ENCODE measurements at places on chromosomes 13 and 19.
A peak's percentile ranks its signal among the peaks of the same experiment; 100 is the strongest.

DNA sequence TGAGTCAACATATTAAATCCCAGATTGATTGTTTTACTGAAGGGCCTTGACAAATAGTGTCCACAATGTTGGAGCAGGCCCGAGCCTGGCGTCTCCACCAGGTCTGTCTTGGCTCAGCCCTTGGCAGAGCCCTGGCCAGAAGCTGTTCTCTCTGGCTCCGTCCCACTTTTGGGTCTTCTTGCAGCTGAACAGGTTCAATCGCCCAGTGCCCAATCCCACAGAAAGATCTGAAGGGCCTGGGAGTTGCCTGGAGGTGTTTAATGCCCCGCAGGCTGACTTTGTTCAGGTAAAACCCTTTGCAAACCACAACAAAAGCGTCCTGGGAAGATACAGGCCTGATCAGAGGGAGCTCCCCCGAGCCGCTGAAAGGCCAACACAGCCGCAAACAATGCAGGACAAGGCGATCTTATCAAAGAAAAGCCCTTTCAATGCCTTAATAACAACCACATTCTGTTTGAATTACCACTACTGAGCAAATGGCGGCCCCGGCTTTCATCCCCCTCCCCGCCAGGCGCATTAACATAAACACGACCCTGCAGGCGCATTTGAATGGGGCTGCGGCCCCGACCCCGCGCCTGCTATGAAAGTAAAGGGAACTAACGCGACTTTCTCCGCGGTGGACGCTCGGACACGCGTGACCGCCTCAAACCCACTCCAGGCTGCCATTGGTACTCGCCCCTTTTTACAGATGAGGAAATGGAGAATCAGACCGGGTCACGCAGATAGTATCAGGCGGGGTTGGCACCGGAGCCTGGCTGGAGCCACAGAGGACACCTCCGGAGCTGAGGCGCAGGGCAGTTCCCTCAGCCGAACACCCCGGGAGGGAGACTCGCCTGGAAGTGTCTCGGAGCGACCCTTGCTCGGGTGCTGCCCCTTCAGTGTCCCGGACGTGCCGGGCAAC lies 3.1 kb downstream of the CDX2 start:
- no peak for DNase-seq

DNA sequence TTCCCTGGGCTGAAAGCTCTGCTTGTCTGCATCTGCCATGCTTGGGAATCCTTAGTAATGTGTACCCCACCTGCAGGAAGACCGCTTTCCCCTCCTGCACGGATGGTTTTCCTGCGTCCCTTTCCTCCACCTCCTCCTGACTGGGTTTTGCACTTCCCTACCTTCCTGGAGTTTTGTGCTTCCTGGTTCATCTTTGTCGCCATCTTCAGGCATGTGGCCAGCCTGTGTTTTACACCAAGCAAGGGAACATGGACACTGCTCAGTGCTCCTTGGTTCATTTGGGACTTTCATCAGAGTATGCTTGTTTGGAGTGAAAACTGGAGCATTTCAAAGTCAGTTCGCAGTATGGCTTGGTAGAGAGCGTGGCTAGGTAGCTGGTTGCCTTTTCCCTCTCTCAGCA lies 30.7 kb downstream of the ERICH6B start:
- no peak for DNase-seq

GRCh38 chr19:10603084-10603872 lies 16.2 kb upstream of the AP1M2 start:
- peak; percentile 47 for DNase-seq

DNA sequence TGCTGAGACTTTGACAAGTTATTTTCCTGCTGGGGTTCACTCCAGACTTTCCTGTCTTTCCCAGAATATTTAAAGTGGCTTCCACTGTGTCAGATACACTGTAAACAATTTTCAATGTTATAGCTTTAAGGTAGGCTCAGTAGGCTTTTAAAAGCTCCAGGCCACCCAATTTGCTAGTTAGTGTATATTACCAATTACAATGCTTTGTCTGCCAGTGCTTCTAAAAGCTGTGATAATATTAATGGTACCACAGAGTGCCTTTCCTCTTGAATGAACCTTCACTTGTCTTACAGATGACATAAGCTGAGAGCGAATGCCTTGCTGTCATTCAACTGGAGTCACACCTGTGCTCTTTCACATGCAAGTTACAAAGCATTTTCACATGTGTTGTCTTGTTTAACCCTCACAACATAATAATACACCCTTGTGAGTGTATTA lies 239.7 kb upstream of the HTR2A start:
- no peak for DNase-seq

GRCh38 chr13:41398494-41399170 lies 58.7 kb upstream of the RGCC start:
- DNase-seq = no peak

- no peak for DNase-seq
Measured at GRCh38 chr13:111114362-111115060, 599 bp upstream of the ARHGEF7 start.

DNA sequence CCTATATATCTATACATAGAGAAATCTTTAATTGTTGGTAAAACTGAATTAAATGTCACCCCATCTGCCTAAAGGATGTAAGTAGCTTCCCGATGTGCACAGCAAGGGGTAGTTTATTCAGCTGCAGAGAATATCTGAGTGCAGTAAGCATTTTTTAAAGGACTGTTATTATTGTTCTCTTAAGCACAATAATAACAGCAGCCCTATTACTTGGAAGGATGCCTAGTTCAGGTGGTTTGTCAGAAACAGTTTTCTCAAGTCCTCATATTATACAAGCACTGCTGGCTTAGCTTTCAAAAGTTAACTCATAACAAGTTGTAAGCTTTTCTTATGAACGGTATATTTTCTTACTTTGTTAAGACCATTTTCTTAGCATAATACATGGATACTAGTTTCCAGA lies 142.6 kb downstream of the CRYL1 start:
- no peak for DNase-seq

DNA sequence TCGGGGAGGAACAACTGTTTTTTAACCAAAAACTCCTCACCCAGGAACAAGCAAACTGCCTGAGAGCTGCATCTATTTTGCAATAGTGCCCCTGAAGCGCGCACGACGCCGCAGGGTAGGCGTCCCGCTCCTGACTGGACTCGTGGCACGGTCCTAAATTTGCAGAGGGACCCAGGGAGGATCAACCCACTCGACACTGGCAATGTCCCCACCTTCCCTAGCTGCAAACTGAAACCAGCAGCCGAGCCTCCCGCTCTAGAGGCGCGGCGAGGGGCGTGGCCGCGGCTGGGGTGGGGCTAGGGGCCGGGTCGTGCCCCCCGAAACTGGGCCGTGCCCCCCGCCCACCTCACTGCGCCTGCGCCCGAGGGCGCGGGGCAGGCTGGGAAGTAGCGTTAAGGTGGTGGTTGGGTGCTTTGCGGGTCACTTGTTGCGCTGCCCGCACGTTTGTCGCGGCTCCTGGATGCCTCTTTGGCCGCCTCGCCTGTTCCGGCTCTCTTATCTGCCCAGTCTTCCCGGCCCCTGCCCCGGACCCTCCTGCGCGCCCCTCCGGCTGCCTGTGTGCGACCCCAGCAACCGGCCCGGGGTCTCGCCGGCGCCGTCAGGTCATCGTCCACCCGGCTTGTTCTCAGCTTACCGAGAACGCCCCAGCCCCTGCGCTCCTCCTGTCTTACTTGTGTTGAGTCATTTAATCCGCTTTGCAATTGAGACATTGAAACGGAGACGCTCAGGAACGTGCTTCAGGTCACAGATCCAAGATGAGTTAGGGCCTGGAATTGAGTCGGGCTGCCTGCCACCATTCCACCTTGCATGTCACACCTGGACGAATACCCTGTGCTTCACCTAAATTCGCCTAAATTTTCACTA lies 37.9 kb upstream of the LSM14A start:
- DNase-seq = peak; percentile 91

- DNase-seq = no peak
Measured at GRCh38 chr19:47057328-47057727, 8.9 kb upstream of the TMEM160 start.

DNA sequence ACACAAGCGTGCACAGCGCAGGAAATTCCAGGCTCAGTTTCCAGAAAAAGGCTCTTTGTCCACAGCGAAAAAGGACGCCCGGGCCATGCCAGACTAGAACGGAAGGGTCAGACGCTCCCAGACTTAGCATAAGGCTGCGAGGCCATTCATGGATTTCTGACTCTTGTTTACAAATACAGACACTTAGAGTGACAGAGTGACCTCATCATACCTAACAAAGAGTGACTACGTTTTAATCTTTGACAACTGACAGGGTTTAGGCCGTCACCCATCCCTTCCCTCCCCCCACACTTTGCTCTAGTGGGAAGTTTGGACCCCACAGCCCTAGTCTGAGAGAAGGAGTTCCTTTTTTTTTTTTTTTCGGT lies 418 bp upstream of the ZNF709 start:
- no peak for DNase-seq

GRCh38 chr13:52744842-52745375 lies 5.3 kb upstream of the CNMD start:
- no peak for DNase-seq

DNA sequence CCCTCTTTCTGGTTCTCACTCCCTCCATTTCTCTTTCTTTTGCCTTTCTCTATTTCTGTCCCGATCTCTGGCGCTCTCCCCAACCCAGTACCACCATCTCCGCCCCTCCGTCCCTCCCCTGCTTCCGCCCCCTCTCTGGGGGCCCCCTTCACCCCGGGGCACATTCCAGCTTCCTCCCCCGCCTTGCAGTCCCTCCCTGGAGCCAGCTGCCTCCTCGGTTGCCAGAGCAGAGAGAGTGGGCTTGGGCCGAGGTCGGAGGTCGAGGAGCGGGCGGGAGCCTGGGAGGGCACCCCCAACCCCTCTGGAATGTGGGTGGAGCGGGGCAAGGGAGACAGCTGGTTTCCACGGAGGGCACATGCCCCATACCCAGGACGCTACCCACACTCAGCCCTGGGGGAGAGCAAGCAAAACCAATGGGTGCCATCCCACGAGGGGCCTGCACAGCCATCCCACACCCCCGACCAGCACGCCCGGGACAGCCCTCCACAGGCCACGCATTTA lies 6.5 kb upstream of the CIRBP start:
- DNase-seq = no peak

- no peak for DNase-seq
Measured at GRCh38 chr13:97727991-97728390, 225.5 kb upstream of the IPO5 start.

DNA sequence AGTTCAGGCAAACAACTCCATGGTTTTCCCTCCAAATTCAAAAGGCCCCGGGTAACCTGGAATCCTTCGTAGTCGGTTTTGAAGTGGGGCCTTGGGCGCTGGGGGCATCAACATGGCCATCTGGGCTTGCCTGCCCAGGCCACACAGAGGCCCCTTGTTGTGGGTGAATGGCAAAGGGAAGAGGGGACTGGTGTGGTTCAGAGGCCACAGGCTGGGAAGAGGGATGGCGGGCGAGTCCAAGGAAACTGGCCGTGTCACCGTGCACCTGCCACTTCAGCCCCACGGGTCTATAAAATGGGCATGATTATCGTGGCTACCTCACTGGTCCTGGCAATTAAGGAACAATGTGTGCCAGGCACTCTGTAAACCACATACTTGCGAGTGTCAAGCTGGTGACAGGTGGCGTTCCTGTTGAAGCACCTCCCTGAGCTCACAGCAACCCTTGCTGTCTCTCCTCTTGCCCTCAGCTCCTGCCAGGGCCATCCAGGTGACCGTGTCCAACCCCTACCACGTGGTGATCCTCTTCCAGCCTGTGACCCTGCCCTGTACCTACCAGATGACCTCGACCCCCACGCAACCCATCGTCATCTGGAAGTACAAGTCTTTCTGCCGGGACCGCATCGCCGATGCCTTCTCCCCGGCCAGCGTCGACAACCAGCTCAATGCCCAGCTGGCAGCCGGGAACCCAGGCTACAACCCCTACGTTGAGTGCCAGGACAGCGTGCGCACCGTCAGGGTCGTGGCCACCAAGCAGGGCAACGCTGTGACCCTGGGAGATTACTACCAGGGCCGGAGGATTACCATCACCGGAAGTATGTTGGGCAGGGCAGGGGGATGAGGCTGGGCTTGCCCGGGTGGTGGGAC lies 1.3 kb downstream of the LSR start:
- no peak for DNase-seq

DNA sequence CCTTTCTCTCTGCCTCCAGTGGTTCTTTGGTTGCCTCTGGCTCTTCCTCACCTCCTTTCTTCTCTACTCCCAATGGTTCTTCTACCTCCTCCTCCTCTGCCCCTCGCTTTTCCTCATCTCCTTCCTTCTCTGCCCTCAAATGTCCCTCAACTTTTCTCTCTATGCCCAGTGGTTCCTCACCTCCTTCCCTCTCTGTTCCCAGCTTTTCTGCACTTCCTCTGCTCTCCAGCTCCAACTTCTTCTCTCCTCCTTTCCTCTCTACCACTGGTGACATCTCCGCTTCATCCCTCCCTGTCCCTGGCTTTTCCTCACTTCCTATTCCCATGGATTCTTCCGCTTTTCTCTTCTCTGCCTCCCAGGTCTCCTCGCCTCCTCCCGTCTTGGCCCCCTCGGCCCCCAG lies 7.8 kb downstream of the PALM3 start:
- DNase-seq = no peak

GRCh38 chr19:39246951-39247669 lies 1.5 kb downstream of the IFNL4 start:
- no peak for DNase-seq

- no peak for DNase-seq
Measured at GRCh38 chr19:6616011-6616410, 25.1 kb upstream of the CD70 start.

DNA sequence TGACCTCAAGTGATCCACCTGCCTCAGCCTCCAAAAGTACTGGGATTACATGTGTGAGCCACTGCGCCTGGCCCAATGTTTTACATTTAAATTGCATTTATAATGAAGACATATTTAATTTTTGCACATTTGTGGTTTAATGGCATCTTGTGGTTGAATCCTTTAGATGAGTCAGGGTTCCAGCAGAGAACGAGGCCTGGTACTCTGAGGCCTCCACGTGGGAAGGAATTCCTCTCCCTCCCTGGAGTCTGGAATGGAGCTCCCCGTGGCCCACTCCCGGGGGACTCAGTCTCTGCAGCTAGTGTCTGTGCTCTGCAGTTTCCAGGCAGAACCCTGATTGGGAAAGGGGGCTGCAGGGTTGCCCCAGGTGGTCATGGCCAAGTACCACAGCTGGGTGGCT lies 24.2 kb downstream of the ZFR2 start:
- no peak for DNase-seq

- no peak for DNase-seq
Measured at GRCh38 chr13:29887686-29888085, 37.3 kb upstream of the UBL3 start.

DNA sequence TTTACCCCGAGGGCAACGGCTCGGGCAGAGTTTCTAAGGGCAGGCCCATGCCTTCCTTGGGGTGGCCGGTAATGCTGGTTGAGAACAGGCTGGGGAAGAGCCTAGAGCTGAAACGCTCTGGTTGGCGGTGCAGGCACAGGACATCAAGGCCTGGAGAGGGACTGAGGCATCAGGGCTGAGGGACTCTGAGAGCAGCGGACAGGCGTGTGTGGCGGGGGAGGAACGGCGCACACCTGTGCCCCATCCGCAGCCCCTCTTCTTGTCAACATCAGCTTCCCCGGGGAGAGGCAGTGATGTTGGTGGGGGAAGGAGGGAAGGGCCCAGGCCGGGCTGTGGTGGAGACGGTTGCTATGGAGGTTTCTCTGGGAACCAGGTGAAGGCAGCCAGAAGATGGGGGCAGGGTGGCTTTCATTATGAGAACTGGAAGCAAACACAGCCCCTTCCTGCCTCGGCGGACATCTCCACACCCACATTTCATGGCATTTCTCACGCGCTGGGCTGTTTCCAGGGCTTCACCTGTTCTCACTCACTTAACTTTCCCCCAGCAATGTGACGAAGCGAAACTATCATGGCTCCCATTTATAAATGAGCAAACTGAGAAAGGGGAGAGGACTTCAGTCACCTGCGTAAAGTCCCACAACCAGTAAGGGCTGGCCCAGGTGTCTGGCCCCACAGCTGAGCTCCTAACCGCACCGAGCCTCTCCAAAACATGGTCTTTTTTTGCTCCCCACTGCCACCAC lies 8.2 kb upstream of the ATF5 start:
- DNase-seq = no peak

- DNase-seq = no peak
Measured at GRCh38 chr13:94329277-94329676, 150.2 kb downstream of the DCT start.
